Left lobe of liver (tissue), 2 donors: ENCODE measurements at places on chromosomes 12 and 14. TPM values are rescaled to one million over a fixed set of nuclear protein-coding genes. Genes with fewer than 3 reads are reported as not detected.

Gene SERPINA9
- not detected for total RNA-seq

Gene ALDH2
- 1,121 TPM for total RNA-seq

Gene C14orf180
- total RNA-seq: 2.4 TPM

Gene LBHD2
- total RNA-seq: not detected

Gene TAS2R20
- 0.45 TPM for total RNA-seq
